ENCODE measurements at places on chromosomes 3 and 15.

- no peak for DNase-seq
Measured at GRCh38 chr3:112384769-112385168, 51.8 kb downstream of the CD200 start.

DNA sequence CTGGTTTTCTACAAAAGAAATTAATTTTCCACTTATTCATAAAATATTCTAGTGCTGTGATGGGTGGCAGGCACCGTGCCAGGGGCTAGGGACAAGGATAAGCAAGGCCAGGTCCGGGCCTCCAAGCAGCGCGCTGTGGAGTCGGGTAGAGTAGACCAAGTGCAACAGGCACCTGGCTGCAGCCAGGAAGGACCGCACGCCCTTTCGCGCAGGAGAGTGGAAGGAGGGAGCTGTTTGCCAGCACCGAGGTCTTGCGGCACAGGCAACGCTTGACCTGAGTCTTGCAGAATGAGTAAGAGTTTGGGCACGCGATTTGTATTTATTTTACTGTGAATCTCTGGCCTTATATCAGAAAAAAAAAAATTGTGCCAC lies at the start of gene CASR:
TSS of gene CASR (plus strand) at position 148 of the 372 bp plus-strand sequence. CDS start 70,522 bp downstream, outside the sequence.
- no peak for DNase-seq

DNA sequence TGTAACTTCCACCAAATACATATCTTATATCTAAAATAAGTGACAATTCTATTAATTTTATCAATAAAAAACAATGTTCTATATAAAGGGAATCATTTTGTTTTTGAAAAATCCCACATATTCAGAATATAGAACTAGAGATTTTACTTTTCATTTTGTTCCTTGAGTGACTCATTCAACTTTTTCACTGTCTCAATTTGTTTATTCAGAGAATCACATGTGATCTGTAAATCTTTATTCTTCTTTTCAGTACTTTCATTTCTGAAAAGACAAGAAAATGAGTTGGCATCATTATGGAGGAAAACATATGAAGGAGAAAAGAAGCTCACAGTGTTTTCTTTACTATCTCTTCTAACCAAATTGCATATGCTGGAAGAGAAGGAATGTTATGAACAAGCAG lies 35.0 kb downstream of the CIP2A start:
- DNase-seq: no peak

DNA sequence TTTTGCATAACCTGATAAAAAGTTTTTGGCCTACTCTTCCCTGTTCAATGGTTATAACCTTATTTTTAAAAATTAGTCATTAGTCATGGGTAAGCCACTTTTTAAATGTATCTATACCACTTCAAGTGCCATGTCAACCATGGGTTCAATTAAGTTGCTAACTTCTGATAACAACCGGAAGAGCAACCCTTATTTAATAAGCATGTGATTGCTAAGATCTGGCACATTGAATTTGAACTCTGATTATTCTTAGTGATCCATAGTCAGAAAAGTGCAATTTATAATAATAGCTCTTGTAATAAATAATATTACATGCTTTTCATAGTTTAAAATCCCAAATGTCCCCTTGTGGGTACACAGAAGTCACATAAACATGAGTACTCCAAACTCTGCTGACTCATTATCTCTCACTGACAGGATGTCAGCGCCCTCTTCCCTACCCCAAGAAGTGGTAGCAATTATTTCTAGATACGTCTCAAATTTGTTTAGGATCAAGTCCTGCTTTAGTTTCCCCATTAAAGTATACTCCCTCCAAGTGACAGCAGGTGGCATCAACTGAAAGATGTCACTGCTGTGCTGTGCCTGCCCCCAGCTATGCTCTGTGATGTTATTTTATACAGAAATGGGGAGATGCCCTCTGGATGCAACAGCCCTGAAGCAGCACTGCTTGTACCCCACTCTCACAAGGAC lies 18.6 kb downstream of the SAMD7 start:
- no peak for DNase-seq

GRCh38 chr15:72239652-72240051 lies 8.7 kb upstream of the PKM start:
- no peak for DNase-seq

DNA sequence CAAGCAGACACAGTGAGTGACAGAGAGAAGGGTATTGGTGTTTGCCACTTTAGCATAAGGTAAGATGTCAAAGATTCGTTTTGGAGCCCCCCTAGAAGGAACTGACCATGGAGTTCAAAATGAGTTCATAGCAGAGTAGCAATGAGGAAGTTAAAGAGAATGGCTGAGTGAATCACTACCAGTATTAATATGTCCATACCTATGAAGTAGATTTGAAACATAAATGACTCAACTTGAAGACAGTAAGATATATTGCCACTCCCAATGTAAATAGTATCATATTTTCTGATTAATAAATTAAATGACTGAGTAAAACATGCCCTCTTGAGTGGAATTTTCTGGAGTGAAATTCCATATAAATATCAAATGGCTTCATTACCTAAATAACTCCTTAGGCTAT lies 675.1 kb downstream of the NLGN1 start:
- DNase-seq: no peak

DNA sequence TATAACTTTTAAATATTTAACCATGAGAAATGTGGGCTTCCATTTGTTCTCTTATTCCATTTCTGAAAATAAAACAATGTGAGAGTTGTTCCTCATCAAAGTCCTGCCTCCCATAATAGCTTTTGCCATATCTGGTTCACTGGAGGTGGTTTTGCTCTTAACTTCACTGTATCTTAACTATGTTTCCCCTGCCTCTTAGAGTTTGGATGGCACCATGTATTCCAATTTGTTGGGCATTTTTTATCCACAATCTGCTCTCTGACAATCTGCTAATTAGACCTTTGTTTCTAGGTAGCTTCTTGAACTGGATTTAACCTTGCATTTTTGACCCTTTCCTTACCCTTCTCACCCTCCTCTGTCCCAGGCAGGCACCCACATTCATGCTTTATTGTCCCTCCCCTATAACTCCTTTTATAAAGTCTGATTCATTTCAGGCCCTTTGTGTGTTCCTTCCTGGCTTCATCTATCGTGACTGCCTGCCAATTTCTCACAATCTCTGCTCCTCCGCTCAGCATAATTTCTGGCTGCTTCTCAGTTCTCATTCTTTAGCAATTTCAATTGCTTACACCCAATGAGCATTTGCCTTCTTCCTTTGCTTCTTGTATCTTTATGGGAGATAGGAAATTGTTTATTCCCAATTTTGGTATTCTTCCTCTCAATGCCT lies 144.2 kb upstream of the ARHGEF26 start:
- no peak for DNase-seq

- no peak for DNase-seq
Measured at GRCh38 chr3:196941729-196942225, 551 bp downstream of the NCBP2 start.

All from SK-MEL-5 (cell line).